ENCODE measurements at places on chromosomes 2 and 18.

DNA sequence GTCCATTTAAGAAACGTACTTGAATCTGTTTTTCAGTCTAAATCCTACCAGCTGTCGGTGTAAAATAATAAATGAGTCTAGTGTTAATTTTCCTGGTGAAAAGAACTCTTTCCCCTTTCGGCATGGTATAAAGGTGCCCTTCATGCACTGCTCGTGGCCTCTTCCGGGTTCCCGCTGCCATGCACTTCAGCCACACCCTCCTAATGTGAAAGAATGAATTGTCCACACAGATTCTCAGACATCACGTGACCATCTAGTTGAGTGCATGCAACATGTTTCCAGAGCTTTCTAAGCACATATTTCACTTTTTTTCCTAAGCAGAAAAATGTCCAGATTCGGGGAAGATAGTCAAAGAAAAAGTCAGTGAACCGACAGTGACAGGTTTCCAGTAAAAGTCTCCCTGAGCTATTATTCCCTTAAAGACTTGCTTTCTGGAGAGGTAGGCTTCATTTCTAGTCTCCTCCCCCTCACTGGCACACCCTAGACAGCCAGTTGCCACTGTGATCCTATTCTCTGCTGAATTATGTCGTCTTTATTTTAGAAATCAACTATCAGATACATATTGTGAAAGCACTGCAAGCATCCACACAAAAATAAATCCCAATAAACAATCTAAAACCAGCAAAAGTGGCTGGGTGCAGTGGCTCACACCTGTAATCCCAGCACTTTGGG lies 65.9 kb upstream of the RPL31 start:
- no peak for DNase-seq

DNA sequence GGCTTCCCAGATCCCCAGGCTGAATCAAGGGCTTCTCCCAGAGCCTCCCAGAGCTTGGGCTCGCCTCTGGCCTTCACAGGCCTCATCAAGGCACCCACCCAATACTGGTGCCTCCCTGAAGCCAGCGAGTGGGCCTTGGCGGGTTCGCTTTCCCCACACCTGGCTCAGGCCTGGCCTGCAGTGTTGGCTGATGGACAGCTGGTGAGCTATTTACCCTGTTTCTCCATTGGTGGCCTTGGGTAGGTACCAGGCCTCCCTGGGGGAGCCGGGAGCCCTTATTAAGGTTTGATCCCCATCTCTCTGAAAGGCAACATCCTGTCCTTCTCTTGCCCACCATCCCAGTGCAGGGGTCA lies 18.2 kb upstream of the DUSP2 start:
- DNase-seq: no peak

DNA sequence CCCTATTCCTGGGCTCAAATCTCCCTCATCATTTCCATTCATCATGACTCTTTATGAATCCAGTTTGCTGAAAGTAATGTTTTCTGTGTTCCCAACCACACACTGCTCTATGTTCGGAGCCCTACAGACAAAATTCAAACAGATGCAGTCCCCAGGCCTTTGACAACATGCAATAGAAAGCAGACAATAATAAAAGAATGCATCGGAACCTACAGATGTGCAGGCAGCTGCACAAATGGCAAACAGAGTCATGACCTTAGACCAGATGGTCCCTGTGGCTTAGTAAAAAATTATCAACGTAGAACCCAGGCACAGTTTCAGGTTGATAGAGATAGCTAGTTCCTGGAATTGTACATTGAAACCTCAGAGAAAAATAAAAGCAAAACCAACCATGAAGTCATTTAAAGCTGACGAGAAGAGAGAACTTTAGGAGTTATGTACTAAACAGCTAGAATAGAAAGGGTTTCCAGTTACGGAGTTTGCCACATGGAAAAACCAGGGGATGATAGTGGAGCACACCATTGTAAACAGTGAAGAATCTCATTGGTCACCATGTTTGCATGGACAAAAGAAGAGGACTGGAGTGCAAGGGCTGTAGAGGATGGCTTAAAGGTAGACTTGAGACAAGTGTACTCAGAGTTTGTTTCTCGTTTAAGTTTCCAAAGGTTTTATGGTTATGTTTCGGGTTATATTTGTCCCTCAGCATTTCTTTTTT lies 23.2 kb upstream of the ACVR1 start:
- no peak for DNase-seq

GRCh38 chr2:183543222-183543621 lies 419.0 kb downstream of the NUP35 start:
- DNase-seq: no peak

GRCh38 chr18:46297621-46298020 lies 193.4 kb downstream of the HAUS1 start:
- DNase-seq: no peak

Measured in stimulated activated CD4-positive, alpha-beta T cell treated with anti-CD3 and anti-CD28 coated beads, Interleukin-12 subunit alpha, Interleukin-12 subunit beta, amount 100 ng/mL, for 48 hours (primary cell).